RCC 7860 (cell line): ENCODE measurements at places on chromosomes 7 and 10.

- no peak for DNase-seq
Observed at GRCh38 chr7:142749218-142749993, at the start of gene PRSS1. Gene PRSS1, plus strand, starts transcription at chr7:142749472. Its CDS starts 13 bp downstream, at chr7:142749485.

DNA sequence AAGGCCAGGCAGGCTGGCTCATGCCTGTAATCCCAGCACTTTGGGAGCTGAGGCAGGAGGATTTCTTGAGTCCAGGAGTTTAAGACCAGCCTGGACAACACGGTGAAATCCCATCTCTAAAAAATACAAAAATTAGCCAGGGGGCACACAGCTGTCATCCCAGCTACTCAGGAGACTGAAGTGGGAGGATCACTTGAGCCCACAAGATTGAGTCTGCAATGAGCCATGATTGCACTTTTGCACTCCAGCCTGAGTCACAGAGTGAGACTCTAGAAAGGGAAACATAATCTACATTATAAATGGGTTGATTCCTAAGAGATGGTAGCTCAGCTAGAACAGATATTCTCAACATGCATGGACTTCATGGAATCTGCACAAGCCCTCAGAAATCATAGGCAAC lies 6.3 kb upstream of the LIPF start:
- DNase-seq, result no peak

DNA sequence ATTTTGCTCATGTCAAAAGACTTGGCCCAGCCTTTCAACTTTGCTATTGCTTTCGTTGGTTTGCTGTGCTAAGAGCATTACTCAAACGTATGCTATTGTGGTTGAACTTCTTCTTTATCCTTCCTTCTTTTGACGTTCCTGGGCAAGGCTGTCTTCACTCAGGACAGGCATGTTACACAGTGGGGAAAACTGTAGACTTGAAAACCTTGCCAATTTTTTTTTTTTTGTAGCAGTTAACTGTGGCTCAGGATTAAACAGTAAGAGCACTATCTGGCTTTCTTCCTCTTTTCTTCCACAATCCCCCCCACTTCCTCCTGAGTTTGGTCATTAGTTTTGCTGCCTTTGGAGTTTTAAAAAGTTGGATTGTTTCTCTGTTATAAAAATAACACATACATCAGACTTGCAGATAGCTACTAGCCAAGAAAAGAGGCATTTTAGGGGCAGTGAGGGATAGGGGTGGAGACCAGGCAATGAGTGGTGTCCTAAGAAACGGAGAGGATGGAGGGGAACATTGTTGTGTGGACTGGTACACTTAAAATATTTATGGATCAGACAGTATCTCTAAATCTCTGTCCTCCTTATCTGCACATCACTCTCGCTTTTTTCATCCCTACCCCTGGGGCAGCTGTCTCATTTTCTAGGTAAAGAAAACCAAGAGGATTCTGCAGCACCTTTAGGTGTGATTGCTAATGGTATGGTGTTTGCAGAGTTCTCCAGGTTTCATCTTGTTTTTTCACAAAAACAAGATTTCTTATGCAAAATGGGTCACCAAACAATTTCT lies 181.7 kb downstream of the LRMDA start:
- no peak for DNase-seq

DNA sequence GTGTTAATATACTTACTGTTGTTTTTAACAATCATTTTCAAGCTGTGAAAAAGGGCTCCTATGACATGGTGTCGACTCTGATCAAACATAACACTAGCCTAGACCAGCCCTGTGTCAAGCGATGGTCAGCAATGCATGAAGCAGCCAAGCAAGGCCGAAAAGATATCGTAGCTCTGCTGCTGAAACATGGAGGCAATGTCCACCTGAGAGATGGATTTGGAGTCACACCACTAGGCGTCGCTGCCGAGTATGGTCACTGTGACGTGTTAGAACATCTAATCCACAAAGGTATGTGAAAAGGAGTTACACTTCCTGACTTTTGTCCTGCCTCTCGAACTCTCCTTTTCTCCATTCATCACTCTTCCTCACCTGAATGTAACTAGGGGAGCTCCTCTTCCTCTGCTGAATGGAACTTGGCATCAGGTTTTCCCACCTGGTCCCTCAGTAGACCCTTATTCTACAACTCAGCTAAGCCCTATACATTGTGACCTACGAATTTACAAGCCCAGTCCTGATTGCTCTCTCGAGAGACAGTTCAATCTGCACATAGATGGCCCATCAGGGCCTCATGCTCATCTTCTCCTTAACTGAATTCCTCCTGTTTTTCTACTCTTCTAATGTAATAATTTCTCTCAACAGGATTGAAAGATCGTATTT lies 23.0 kb downstream of the ASB15 start:
- DNase-seq, result peak; percentile 55
